T1000 (cell line): ENCODE measurements at places on chromosomes 7 and 10.
A peak's percentile ranks its signal among the peaks of the same experiment; 100 is the strongest.

DNA sequence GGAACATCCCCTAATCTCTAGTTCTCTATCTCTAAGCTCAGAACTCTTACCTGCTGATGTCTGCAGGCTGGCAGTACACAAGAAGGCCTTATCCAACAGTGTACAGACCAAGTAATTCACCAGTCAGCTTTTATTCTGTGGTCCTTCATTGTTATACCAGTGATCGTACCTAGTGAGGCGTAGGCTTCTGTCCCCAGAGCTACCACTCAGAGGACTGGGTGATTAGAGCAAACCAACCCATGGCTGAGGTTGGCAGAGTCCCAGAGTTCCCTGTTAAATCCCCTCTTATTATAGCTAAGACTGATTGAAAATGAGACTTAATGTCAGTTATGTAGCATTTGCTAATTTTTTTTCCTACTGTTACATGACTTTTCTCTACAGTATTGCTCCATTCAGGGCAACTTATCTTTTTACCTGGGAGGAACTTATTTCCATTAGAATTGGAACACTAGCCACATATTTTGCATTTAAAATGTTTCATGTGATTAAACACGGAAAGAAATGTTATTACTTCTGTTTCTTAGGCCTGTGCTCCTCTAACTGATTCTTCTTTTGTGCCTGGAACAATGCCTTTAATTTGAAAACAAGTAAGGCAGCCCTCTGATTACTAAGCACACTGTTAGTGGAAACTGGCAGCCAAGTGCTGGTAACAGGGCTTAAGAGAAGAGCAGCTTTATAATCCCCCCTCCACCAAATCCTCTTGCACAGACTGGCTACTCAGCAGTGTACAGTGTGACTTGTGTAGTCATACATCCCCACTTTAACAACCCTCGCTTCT lies 127.2 kb downstream of the LRRC4 start:
- no peak for DNase-seq

- DNase-seq: no peak
Measured at GRCh38 chr7:157771-158625, 34.4 kb upstream of the FAM20C start.

GRCh38 chr10:104483582-104483981 lies 129.9 kb downstream of the CFAP58 start:
- no peak for DNase-seq

GRCh38 chr7:343227-343822 lies 53.4 kb downstream of the FOXL3 start:
- no peak for DNase-seq

- no peak for DNase-seq
Measured at GRCh38 chr7:97226541-97226940, 109.0 kb downstream of the SDHAF3 start.

GRCh38 chr10:88037623-88038022 lies 174.2 kb downstream of the PTEN start:
- DNase-seq: no peak

GRCh38 chr7:148717266-148717793 lies 18.6 kb downstream of the CUL1 start:
- DNase-seq: no peak

- no peak for DNase-seq
Measured at GRCh38 chr7:27916372-27916771, 176.4 kb downstream of the TAX1BP1 start.

GRCh38 chr10:117725993-117726392 lies 183.4 kb downstream of the EMX2 start:
- no peak for DNase-seq

DNA sequence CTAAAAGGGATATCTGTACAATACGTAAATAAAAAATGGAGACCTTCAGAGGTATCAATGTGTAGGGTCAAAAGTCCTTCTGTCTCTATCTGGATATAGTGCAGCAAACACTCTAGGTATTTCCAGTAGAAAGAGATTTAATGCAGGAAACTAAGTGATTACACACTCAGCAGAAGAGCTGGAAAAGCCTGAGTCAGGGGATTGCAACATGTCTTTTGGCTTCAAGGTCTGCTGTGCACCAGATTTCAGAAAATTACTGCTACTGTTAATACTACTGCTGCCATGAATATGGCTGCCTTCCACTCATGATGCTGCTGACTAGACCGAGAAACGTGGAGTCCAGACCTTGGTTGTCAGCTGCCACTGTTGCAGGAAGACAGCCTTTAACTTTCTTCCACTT lies 94.9 kb upstream of the DLX6 start:
- no peak for DNase-seq

DNA sequence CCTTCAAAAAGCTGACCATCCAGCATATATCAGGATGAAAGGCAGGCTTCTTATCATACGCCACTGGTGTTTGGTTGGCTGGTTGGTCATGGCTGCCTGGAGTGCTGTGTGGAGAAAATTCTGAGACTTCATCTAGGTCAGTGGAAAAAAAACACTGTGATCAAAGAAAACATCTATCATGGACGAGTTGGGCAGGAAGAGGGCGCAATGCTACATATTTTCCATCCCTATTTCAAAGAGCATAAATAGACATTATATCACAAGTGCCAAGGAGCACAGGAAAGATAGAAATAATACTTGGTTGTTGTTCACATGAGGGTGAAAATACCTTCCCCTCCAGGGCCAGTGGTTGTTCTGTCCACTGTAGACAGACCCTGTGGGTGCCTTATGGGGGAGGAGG lies 128.4 kb upstream of the PLPP4 start:
- DNase-seq: no peak

DNA sequence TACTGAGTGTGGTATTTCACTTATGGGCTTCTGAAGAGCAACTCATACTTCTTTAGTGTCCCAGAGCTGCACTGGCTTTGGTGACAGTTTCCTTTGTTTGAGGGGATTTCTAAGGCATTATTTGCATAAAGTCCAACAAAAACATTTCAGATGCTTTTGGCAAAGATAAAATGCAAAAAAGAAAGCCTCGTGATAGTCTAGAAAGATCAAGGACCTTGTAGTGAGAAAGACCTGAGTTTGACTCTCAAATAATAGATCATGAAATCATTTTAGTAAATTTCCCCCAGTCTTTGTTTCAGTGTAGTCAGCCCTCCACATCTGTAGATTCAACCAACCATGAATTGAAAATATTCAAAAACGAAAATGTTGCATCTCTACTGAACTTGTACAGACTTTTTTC lies 107.4 kb downstream of the EEPD1 start:
- no peak for DNase-seq

- DNase-seq: no peak
Measured at GRCh38 chr10:132302421-132303310, 5.1 kb downstream of the STK32C start.

GRCh38 chr7:55425141-55425752 lies 60.1 kb downstream of the LANCL2 start:
- DNase-seq: no peak

GRCh38 chr7:44976746-44977196 lies 2.0 kb downstream of the MYO1G start:
- DNase-seq: no peak

DNA sequence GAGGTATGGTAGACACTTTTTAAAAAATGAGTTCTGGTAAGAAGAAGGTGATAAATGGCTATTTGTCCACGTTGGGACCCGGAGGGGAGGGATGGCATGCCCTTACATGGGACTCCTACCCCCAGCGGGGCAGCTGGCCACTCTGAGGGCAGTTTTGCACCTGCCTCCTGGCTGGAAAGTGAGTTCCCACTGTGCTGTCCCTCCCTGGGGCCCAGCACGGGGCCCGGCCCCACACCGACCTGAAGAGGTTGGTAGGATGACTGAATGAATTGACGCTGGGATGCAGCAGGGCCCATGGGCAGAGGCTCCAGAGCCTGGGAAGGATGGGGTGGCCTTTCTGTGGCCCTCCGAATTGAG lies 601 bp upstream of the AEBP1 start:
- no peak for DNase-seq

- peak; percentile 66 for DNase-seq
Measured at GRCh38 chr7:130365511-130366441, 14.5 kb upstream of the CPA1 start.

DNA sequence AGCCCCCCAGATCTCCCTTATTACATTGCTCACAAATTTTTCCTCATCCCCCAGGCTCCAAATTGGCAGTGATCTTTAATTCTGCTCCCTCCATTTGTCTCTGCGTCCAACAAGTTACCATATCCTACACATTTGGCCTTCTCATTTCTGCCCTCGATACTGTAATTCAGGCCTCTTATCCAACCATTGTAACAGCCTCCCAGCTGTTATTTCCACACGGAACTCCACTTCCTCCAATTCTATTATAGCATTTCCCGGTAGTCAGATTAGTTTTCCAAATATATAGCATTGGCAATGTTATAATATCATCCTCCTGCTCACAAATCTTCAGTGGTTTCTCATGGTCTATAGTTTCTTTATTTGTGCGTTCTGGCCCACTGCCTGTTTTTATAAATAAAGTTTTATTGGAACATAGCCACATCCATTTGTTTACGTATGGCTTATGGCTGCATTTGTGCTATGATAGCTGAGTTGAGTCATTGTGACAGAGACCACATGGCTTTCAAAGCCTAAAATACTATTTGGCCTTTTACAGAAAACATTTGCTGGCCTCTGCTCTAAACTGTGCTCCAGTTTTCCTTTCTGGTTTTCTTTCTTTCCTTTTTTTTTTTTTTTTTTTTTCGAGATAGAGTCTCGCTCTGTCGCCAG lies 126.5 kb upstream of the ZNF438 start:
- no peak for DNase-seq

DNA sequence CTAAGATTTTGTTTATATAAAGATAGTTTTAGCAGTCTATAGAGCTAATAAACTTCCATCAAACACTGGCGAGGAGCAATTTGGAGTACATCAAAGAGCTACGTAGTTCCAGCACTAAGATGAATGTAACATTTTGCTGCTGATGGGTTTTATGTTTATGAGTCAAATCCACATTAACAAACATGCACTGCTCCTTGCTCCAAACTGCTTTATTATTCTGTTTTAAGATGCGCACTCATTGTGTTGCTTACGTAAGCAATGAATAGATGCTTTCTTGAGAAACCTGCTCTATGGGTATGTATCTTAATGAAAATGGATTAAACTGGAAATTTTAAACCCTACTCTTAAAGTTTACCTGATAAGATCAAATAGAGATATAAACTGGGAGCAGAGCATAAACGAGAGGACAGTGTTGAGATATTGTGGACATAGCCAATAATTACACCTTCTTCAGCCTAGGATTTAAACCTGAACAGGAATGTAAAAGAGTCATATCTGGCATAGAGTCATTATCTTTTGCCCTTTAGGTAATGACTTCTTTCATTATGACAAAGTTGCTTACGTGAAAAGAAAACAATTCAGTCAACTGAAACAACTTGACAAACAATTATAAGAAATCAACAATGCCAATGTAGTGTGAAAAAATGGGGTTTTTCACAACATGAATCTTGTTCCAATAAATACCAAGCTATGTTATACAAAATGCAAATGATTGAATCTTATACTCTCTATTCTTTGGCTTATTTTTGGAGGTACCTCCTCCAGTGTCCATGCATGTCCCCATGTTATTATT lies 153.5 kb upstream of the MTPN start:
- no peak for DNase-seq

DNA sequence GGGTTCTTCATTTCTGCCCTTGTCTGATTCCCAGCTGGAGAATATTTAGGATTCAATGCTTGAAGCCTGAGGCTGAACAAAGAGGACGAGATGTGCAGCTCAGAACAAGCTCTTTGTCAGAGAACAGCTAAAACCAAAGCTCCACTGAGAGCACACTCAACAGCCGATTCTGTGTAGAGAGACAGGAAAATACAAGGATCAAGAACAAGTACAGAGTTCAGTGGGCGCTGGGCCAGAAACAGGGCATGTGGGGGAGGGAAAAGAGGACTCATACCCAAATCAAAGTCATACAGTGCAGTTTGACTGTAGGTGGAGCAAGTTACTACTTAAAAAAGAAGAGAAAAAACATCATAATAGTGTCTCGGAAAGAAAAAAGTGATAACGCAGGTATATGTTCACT lies at the start of gene AGMO:
Gene AGMO, minus strand, starts transcription at position 181 of the 400 bp plus-strand sequence.
- no peak for DNase-seq

GRCh38 chr10:33559105-33559504 lies 224.6 kb upstream of the NRP1 start:
- no peak for DNase-seq

- no peak for DNase-seq
Measured at GRCh38 chr10:43820663-43821062, 172.0 kb upstream of the ZNF32 start.

DNA sequence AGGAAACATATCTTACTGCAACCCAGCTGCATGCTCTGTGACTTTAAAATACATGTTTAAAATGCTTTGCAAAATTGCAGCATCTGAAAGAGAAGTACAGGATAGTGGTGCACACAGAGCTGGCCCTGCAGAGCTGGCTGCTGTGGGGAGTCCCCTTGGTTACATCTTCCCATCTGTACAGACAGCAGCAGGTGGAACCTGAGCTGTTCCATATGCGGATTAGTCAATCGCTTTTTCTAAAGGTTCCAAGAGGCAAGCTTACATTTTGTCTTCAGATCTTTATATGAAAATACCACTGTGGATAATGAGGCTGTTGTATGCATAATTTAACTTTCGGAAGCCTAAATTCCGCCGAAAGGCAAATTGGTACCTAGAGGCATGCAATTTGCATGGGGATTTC lies 444.1 kb downstream of the NRG3 start:
- no peak for DNase-seq

DNA sequence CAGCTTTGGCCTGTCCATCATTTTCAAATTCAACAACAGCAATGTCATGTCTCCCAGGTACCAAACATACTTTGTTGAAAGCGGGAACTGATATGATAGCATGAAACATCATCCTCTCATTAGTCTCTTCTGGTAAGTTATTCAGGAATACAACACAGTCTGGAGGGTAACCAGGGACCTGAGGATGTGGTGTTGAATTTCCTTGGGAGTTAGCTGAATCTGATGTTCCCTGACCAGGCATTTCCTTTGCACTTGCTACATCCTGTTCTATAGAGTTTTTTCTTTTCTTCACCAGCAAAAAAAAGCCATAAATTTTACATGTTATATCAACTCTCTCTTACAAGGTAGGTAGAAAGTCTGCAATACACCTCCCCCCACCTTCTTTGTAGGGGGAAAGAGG lies 97.8 kb upstream of the AFAP1L2 start:
- no peak for DNase-seq

DNA sequence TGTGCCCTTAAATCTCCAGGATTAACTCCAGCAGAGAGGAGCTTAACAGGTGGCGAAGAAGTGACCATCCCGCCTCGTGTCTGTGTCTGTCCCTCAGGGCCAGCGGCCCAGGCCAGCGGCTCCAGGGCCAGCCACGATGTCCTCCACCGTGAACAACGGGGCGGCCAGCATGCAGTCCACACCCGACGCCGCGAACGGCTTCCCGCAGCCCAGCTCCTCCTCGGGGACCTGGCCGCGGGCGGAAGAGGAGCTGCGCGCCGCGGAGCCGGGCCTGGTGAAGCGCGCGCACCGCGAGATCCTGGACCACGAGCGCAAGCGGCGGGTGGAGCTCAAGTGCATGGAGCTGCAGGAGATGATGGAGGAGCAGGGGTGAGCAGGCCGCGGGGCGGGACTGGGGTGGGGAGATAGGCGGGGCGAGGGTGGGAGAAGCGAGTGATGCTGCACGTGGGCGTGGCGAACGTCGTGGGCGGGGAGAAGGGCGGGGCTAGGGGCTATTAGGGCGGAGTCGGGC lies 33.3 kb downstream of the SRRM3 start:
- DNase-seq: no peak
